ENCODE measurements at places on chromosomes 7 and 10.

DNA sequence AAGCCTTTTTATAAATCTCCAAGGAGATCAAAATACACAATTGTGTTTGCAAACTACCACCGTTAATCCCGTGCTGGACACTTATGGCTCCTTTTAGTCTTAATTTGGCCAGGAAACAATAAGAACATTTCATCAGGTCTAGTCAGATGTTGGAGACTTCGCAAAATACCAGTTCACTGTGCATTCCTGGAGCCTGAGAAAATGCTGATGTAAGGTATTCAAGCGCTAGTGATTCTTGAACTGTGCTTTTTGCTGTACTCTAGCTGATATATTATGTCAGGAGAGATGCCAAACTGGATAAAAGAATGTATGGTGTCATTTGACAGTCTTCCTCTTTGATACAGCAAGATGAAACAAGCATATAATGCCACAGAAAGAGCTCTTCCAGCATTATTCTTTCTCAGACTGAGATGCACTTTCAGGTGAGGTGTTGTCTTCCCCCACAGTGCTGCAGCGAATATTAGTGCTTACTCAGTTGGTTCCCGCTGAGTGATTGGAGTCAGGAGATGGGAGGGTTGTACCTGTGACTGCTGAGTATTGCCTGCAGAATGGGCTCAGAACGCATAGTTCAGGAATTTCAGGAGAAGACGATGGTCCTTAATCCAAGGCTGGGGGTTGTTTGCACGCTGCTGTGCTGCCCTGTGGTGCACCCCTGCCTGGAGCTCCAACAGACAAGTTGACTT is 59.2 kb downstream of the OGDH start:
- DNase-seq = no peak

DNA sequence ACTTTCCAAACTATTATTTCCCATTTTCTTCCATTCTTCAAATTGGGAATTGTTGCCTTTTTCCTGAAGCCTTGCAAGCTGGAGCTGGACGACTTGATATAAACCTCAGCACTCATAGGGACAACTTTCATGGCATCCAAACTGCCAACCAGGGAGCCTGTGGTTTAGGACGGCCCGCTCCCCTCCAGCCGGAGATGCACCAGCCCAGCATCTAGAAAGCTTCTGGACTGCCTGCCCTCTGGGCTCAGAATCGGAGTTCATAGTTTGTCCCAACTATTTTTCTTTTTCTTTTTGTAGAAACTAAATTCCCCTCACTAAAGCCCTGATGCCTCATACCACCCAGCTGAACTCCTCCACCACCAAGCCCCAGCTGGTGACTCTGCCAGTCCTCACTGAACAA is 200.3 kb downstream of the DNAJB6 start:
- no peak for DNase-seq

GRCh38 chr7:29486191-29486700 is 77.4 kb upstream of the PRR15 start:
- no peak for DNase-seq

DNA sequence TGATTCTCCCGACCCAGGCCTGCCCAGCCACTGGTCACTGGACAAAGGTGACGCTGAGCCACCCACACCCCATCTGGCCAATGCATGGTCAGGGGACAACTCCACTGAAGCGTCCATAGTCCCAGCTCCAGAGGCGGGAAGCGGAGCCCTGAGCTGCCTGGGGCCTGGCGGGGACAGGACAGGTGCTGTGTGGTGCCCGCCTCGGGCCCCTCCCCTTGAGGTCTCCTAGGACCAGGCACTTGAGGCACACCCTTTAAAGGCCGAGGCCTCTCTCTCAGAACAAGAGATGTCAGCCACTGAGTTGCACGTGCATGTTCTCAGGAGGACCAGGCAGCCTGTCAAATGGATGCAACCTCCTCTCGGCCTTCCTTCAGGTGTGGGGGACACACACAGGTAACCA is 52.5 kb upstream of the PPP2R2D start:
- no peak for DNase-seq

- DNase-seq = no peak
Measured at GRCh38 chr7:20858951-20859350, 72.3 kb upstream of the SP8 start.

GRCh38 chr10:95963991-95964389 is 56.2 kb downstream of the CC2D2B start:
- DNase-seq = no peak

GRCh38 chr7:115475206-115475605 is 553.3 kb downstream of the MDFIC start:
- no peak for DNase-seq

DNA sequence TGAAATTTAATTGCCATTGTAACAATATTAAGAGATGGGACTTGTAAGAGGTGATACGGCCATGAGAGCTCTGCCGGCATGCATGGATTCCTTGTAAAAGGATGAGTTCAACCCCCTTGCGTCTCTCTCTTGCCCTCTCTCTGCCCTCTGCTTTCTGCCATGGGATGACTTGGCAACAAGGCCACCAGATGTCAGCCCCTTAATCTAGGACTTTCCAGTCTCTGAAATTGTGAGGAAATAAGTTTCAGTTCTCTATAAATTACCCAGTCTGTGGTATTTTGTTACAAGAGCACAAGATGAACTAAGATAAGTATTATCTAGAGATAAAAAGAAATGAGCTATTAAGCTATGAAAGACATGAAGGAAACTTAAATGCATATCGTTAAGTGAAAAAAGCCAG is 145.7 kb upstream of the AHR start:
- DNase-seq = no peak

DNA sequence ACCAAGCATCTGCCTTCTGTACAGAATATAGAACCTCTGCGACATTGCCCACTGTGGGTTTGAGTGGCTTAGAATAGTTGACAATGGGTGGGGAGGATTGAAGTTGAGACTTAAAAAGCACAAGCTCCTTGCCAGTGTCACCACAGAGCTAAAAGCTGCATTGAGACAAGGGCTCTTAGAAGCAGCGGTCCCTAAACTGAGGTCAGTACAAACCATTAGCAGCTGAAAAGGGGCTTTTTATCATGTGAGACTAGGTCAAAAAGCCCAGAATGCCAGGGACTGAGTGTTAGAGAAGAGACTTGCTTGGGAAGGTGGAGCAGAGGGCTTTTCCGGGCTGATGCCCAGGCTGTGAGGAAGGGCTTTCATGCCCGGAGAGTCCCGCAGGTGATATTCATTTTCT is 91.3 kb downstream of the POU6F2 start:
- no peak for DNase-seq

DNA sequence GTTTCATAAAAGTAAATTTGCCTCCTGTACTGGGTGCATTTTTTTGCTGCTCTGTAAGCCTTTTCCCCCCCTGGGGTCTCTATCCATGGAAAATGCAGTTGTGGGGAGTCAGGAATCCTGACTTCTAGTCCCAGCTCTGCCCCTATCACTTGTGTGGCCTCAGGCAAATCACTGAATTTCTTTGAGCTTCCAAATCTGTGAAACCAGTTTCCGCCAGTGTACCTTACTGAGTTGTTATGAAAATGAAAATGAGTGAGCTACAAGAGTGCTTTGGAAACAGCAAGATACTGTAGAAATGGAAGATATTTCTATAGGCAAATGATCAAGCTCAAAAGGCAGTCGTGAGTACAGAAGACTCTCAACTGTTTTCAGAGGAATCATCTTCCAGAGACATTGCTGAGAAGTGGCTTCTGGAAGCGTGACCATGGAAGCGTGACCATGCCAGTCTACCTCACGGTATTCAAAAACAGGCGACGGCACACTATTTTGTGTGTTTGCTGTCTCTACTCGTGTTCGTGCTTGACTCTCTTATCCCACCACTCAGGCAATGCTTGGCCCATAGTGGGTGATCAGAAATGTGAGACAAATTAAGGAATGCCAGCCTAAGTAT is 107.4 kb downstream of the ATXN7L1 start:
- DNase-seq = no peak

- DNase-seq = no peak
Measured at GRCh38 chr7:29881724-29882123, 75.4 kb downstream of the WIPF3 start.

DNA sequence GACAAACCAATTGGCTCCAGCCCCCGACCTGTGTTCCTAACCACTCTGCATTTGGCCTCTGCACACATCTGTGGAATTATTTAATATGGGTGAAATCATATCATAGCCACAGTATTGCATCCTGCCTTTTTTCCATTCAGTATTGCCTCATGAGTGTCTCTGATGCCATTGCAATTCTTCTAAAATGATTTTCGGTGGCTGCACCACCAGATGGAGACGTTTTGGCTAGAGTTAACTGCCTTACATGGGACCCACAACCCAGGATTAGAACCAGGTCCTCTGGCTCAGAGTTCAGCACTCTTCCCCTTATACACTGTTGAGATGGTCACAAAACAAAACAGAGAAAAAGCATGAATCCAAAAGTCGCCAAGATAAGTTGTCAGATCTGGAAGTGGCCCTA is 180.8 kb downstream of the EMX2 start:
- no peak for DNase-seq

- no peak for DNase-seq
Measured at GRCh38 chr7:85773116-85773728, 586.4 kb upstream of the SEMA3D start.

DNA sequence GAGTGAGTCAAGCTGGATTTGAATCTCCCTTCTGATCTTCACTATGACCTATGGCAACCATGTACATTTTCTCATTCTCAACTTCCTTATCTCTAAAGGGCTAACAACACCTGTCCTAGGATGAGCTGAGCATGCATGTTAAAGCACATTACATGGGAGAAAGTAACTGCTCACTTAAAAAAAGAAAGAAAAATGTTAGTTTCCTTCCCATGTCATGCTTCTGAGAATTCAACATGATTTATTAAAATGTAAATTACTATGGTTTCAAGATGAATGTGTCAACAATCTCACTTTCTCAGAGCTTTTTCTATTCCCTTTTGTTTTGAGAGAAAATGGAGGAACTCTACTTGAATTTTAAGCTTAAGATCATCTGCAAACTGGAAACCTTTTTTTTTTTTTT is 295.3 kb downstream of the SKIDA1 start:
- DNase-seq = no peak

DNA sequence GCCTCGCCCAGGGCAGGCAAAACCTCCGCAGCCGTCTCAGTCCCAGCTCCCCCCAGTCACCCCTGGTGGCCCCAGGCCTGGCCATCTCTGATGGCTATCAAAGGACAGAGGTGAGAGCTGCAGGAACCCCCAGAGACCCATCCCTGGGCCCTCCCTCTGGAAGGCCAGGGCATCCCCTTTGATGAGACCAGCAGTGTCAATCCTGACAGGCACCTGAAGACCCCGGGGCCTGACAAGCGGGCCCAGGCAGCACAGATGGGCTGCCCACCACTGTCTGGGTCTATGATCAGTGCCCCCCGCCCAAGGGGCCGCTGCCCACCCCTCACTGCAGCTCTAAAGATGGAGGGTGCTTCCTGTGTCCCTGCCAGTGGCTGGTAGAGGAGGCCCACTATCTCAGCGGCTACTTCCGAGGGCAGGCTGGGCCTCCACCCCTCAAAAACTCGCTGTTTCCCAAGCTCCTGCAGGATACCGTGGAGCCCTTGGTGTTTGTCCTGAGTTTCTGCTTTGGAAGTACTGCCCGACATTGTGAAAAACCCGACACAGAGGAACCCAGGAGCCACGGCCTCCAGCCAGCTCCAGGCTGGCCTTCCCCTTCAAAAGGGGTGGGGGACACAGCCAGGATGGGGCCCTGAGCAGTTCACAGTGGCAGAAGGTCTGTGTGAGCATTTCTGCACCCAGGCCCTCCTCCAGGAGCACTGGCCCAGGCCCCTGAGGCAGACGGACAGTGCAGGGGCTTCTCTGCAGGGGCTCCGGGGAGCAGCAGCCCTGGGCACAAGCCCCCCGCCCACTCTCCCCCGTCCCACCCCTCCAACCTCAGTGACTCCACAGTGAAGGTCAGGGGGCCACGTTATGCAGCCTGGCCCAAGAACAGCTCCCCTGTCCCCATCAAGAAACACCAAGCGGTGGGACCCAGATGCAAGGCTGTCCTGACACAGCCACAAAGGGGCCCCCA is 99.2 kb downstream of the PDGFA start:
- no peak for DNase-seq

- no peak for DNase-seq
Measured at GRCh38 chr7:1081931-1082401, 5.9 kb upstream of the GPER1 start.

- DNase-seq = no peak
Measured at GRCh38 chr10:30857803-30858202, 173.9 kb downstream of the ZNF438 start.

GRCh38 chr7:131057015-131057793 is 270.5 kb upstream of the MKLN1 start:
- peak; percentile 62 for DNase-seq

DNA sequence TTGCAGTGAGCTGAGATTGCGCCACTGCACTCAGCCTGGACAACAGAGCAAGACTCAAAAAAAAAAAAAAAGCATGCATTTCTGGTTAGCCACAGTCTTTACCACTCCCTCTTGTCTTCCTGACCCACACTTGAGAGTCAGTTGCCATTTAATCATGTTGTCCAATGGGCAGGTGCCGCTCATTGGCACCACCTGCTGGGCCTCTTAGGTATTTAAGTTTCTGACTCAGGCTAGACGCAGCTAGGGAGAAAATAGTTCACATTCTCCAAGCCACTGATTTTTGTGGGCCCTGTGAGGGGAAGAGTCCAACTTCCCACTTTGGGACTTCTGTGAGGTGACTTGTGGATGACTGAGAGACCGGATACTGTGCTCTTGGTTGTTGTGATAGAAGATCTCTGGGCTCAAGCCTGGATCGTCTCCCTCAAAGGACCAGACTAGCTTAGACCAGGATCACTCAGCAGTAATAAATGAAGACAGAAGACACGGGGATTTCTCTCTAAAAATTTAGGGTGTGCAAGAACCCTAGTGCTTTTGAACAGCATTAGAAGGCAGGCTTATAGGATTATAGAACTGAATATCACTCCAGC is 26.8 kb upstream of the SORCS3 start:
- peak; percentile 54 for DNase-seq

- no peak for DNase-seq
Measured at GRCh38 chr10:5314840-5315239, 49.9 kb upstream of the UCN3 start.

DNA sequence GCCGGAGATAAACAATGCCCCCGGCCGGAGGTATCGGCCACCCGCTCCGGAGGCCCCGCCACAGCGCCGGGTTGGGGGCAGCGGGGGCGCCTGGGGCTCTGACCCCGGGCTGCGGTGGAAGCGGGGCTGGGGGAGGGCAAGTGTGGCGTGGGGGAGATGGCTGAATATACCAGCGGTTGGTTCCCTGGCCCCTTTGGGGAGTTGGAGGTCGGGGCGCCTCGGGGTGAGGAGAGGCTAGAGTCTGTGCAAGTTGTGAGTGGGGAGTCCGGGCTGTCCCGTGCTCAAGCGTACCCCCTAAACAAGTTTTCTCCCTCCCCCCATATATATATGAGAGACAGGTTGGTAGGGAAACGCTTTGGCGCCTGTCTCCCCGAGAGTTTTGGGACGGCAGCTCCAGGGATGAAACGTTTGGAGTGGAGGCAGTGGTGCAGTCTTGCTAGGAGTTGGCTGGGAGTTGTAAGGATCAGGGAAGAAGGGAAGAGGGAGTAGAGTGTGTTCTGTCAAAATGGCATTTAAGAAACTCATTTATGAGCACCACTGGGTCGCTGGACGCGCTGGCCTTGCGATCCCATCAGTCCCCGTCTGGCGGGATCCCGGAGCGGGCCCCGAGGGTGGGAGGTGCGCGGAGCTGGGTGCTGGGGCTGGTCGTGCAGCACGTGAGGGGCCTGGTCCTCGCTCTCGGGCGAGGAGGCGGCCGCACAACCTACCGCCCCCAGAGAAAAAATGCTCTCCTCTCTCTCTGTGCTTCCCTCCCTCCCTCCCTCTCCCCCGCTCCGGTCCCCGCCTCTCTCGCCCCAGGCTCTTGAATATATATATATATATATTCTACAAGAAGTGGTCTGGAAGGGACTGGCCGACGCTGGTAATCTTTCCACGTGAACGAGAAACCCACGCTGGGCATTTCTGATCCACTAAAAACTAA is 1.1 kb downstream of the TET1 start:
- peak; percentile 39 for DNase-seq
